ENCODE measurements at places on chromosomes 11 and 22.

DNA sequence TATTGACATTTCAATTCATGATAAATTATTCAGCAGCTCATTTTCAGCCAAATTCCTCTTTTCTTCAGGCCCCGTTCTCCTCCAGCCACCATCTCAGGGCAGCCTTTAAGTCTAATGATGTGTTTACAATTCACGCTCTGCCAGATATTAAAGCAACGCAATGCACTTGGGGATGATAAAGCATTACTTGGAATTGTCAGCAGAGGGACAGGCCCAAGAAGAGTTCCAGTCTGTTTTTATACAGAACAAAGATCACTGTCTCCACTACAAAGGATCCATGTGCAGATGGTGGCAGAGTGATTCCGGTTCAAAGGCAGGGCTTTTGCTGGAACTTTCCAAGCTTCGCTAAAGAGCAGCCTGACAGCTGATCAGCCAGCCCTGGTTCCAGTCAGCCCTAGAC is 13.6 kb upstream of the GALNT18 start:
- no peak for DNase-seq

GRCh38 chr11:119618208-119618909 is 110.6 kb downstream of the NECTIN1 start:
- no peak for DNase-seq

DNA sequence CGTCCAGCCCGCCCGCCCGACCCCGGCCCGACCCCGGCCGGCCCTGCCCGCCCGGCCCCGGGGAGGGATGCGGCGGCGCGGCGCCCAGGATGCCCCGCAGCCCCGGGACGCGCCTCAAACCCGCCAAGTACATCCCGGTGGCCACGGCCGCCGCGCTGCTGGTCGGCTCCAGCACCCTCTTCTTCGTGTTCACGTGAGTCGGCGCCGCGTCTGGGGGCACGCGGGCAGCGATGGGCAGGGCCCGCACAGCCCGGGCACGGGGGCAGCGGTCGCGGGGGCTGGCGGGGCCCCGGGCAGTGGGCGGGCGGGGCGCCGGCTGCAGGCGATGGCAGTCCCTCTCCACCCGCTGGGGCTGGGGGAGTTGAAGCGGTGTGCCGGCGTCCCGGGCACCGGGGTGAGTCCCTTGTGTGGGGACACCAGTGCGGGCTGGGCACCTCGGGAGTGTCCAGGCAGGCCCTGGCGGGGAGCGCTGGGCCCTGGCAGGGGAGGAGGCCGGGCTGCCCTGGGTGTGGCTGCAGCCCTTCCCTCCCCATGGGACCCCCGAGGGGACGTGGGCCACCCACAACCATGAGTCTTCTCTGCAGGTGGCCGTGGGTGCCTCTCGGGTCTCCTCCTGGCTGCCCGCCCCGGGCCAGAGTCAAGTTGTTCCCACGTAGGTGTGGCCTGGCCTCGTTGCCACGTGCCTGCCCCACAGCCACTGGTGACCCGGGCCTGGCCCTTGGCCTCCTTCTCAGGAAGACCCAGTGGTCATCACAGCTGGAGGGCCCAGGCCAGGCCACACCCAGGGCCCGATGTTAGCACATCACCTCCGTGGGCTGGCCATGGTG is 468 bp downstream of the ZDHHC8 start:
- DNase-seq = no peak

DNA sequence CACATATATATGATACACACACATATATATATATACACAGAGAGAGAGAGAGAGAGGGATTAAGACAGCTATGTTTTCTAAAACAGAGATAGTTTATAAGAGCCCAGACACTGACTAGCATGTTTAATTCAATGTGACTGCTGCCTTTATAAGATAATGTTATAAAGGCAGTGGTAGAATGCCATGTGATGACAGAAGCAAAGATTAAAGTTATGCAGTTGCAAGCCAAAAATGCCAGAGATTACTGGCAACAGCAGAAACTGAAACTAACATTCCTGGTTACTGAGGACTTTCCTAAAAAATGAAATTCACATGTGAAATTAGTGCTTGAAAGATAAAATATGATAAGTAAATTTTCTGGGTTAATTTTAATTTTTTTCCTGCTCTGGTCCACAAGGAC is 1888.9 kb downstream of the LRRC4C start:
- DNase-seq = no peak

GRCh38 chr11:68206211-68206610 is 6.9 kb downstream of the KMT5B start:
- DNase-seq = no peak

GRCh38 chr11:134949121-134950090 is 537.4 kb upstream of the B3GAT1 start:
- no peak for DNase-seq

DNA sequence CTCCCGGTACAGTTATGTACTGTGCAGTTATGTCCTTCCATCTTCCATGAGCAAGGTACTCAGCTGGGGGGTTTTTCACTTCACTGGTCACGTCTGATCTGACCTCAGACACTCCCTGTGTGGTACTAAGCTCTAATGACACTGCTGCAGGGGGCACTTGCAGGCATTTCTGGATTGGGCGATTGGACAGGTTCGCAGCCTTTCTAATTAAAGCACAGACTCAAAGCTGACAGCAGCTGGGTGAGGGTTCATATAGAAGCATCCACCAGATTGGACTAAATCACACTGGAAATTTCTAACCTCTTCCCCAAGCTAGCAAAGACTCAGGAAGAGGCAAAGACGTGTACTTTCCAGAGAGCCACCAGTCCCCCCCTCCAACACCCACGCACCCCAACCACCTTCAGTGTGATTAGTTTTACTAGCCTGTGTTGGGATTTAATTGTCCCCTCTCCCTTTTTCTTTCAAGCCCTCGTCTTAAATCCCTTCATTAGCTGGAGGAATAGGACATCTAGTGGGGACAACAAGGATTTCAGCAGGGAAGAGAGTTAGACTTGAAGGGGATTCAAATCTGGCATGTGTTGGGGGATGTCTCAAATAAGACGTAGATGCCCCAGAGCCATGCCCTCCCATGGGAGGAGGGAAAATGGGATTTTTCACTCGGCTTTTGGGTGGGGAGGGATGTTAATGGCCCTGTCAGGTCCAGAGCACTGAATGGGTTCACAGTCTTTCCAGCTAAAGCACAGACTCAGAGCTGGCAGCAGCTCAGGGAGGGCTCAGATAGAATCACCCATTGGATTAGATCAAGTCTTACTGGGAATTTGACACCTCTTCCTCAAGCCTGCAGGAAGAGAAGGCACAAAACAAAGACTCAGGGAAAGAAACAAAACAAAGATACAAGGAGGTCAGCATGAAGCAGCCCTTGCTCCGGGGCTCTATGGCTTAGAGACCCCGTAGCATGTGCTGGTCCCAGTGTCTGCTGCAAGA is 10.9 kb downstream of the INS start:
- DNase-seq = no peak

- no peak for DNase-seq
Measured at GRCh38 chr11:120089036-120090001, 48.6 kb downstream of the TRIM29 start.

DNA sequence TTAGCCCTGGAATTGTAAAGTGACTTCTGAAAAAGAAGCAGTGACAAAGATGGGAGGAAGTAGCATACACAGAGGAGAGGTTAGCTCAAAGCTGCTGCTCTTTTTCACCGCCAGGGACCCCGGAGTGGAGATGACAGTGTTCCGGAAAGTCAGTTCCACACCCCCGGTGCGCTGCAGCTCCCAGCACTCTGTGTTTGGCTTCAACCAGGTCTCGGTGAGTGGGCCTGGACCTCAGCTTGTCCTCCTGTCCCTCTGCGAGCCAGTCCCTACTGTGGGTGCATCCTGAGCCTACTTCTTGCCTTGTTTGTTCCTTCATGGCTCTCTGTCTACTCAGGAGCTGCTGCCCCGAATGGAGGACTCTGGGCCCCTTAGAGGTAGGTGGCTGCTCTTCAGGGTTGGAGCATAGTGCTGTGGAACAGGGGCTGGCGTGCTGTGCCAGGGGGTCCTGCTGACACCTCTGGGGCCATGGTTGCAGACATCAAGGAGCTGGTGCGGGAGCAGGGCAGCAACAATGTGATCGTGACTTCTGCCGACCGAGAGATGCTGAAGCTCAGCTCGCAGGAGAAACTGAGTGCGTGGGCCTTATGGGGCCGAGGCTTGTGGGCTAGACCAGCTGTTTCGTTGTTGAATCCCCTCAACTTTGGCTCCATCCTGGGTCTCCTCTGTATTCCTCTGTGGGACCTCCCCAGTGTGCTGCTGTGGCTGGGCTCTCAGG is 1.7 kb downstream of the PCNX3 start:
- no peak for DNase-seq

DNA sequence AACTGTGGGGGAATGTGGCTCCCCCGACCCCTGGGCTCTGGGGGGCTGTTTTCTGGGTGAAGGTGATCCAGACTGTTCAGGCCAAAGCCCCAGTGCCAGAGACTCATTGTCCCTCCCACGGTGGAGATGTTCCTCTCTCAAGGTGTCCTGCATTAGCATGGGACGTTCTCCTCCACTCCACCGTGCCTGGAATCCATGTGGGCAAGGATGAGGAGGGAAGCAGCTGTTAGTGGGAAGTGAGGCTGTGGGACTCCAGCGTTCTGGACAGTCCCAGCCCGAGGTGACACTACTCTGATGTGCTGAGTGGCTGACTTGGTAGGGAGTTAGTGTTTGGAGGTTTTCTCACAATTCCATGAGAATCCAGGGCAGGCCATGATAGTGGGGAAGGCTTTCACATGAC is 31.4 kb upstream of the CLDN5 start:
- no peak for DNase-seq

GRCh38 chr22:22087854-22088657 is 105.5 kb upstream of the TOP3B start:
- DNase-seq = no peak

DNA sequence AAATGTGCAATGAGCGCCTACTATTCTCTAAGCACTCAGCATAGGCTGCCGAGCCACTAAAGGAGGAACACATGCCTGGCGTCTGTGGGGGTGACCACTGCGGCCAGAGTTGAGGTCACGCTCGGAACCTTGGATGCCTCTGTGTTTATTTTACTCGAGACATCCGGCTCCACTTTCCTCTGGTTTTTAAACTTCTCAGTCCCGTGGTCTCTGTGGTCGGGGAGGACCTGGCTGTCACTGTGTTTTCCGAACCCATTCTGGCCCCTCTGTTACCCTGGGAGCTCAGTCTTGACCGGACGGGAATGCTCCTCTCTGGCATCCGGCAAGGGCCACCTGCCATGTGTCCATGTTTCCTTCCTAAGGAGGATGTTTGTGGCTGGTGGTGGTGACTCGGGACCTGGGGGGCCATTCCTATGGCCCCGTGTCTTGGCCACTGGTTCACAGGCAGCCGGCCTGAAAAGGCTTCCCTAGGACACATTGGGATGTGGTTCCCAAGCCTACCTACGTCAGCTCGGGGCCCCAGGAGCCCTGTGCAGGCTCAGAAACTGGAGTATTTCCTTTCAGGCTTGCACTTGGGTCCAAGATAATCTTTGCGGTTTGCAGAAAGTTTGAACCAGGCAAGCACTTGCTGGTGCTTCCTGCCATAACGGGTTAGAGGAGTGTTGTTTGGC is 46.7 kb upstream of the PARVG start:
- DNase-seq = no peak

GRCh38 chr11:44942029-44942955 is 8.4 kb downstream of the TP53I11 start:
- DNase-seq = no peak

DNA sequence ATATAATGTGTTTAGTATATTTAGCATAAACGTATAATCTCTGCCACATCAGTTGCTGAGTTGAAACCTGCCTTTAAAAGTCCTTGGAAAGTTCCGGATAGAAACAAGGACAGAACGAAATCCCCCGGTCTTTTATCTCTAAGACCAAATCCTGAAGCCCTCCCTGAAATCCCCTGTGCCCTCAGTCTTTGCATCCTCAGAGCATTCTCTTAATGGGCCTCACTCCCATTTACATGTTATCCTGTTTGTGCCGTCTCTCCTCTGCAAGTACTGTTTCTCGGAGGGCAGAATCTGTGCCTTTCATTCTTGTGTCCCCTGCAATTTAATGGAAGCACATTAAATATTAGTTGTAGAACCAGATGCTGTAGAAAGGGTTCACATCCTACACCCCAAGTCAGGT is 56.0 kb downstream of the ZNRF3 start:
- no peak for DNase-seq
